ENCODE measurements at places on chromosomes 12 and 14.

DNA sequence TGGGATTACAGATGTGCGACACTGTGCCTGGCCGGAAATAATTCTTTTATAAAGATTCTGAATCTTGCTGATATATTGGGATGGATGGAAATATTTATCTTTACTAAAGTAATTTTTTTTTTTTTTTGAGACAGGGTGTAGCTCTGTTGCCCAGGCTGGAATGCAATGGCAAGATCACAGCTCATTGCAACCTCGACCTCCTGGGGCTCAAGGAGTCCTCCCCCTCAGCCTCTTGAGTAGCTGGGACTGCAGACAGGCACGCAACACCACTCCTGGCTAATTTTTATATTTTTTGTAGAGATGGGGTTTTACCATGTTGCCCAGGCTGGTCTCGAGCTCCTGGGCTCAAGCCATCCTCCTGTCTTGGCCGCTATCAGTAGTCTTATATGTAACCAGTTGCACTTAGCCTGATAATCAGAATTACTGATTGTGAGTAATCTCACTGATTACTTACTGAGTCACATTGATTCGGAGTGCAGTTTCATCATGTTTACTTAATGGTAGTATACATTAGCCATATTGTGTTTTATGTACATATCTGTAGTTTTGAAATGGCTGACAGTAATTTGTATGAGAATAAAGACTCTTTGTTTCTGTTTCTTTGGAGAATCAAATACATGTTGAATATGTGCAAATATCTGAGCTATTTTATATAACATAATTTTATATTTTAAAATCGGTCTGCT lies 50.4 kb upstream of the LRTM2 start:
- no peak overlapping the region for H3K27ac ChIP-seq
- H3K27me3 ChIP-seq, result no peaks in the 10 kb centered on the region
- peaks cover 2% of the 10 kb centered on the region for H3K4me1 ChIP-seq
- no peak for DNase-seq
- H3K4me3 ChIP-seq, result no peak overlapping the region
- peaks cover 18% of the 10 kb centered on the region for H3K36me3 ChIP-seq

GRCh38 chr14:95449131-95449530 lies 67.3 kb downstream of the SYNE3 start:
- peaks cover 58% of the 10 kb centered on the region for H3K36me3 ChIP-seq
- H3K27me3 ChIP-seq, result no peaks in the 10 kb centered on the region
- H3K27ac ChIP-seq, result no peak overlapping the region
- no peaks in the 10 kb centered on the region for H3K4me1 ChIP-seq
- DNase-seq, result no peak

GRCh38 chr12:46197883-46198282 lies 71.0 kb downstream of the SLC38A1 start:
- H3K4me1 ChIP-seq, result peaks cover 10% of the 10 kb centered on the region
- peaks cover 89% of the 10 kb centered on the region for H3K36me3 ChIP-seq
- DNase-seq, result no peak
- H3K27me3 ChIP-seq, result no peaks in the 10 kb centered on the region
- H3K4me3 ChIP-seq, result no peak overlapping the region
- H3K27ac ChIP-seq, result no peak overlapping the region

GRCh38 chr12:78192979-78193378 lies 362.3 kb downstream of the NAV3 start:
- no peaks in the 10 kb centered on the region for H3K36me3 ChIP-seq
- no peak overlapping the region for H3K4me3 ChIP-seq
- no peaks in the 10 kb centered on the region for H3K27me3 ChIP-seq
- no peak for DNase-seq
- no peak overlapping the region for H3K27ac ChIP-seq

- DNase-seq, result no peak
- H3K36me3 ChIP-seq, result no peaks in the 10 kb centered on the region
- H3K4me3 ChIP-seq, result no peak overlapping the region
- no peak overlapping the region for H3K27ac ChIP-seq
- H3K27me3 ChIP-seq, result no peaks in the 10 kb centered on the region
- H3K4me1 ChIP-seq, result no peaks in the 10 kb centered on the region
Measured at GRCh38 chr12:43158126-43158525, 393.9 kb downstream of the ADAMTS20 start.

DNA sequence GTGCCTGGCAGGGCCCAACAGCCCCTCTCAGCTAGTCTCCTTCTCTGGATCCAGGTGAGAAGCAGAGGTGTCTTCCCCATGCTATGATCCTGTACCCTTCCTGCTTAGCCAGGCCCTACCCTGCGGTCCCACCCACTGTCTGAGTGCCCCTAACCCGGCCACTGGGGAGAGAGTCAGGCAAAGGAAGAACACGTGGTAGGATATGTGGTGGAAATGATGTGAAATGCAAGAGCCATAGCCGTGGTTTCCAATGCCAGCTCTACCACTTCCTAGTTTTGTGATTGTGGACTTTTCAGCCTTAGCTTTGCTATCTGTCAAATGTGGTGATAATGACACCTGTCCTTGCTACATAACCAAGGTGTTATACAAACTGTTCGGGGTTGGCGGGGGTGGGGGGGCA lies 15.8 kb downstream of the KRT2 start:
- peaks cover 20% of the 10 kb centered on the region for H3K4me1 ChIP-seq
- H3K27ac ChIP-seq, result no peak overlapping the region
- H3K27me3 ChIP-seq, result peaks cover 18% of the 10 kb centered on the region
- no peak for DNase-seq
- no peak overlapping the region for H3K4me3 ChIP-seq

DNA sequence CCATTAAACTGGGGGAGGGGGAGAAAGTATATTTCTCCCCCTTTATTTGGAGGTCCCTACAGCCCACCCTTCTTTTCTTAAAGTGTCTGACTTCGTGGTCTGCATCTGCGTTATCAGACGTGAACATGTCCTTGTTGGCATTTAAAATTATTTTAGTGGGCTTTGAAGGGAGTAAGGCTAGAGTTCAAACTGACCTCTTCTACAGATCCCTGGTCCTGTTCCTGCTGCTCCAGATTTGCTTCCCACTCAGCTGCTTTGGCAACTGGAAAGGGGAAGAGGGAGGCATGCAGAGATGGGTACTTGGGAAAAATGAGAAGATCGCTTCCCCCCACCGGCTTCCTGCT lies 611 bp upstream of the SIX6 start:
- no peak overlapping the region for H3K4me3 ChIP-seq
- no peak for DNase-seq
- peaks cover 4% of the 10 kb centered on the region for H3K36me3 ChIP-seq
- peaks cover 80% of the 10 kb centered on the region for H3K27me3 ChIP-seq
- H3K4me1 ChIP-seq, result peaks cover 2% of the 10 kb centered on the region

- no peak overlapping the region for H3K4me3 ChIP-seq
- H3K27ac ChIP-seq, result peak overlapping the region; percentile 43
- DNase-seq, result no peak
- H3K4me1 ChIP-seq, result peaks cover 15% of the 10 kb centered on the region
Measured at GRCh38 chr12:104177663-104178501, 37.7 kb upstream of the TXNRD1 start.

Data from activated CD4-positive, alpha-beta T cell treated with anti-CD3 and anti-CD28 coated beads, Interleukin-2, amount 10 ng/mL, durations not matched to agents 24 days and 14 days (primary cell).